ENCODE measurements at places on chromosomes 12 and 14.

- DNase-seq, result no peak
Measured at GRCh38 chr12:59087077-59087673, 166.9 kb upstream of the LRIG3 start.

DNA sequence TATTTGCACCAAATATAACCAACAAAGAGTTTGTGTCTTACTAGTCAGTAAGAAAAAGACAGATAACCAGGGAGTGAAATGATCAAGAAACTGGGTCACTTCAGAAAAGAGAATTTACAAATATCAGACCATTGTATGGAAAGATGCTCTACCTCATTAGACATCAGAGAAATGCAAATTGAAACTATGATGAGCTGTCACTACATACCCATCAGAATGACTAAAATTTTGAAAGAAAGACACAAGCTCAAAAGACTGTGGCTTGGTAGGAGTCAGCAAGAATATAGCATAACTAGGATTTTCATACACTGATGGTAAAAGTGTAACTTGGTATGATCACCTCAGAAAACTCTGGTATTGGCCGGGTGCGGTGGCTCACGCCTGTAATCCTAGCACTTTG lies 247.2 kb downstream of the BMP4 start:
- DNase-seq, result no peak

DNA sequence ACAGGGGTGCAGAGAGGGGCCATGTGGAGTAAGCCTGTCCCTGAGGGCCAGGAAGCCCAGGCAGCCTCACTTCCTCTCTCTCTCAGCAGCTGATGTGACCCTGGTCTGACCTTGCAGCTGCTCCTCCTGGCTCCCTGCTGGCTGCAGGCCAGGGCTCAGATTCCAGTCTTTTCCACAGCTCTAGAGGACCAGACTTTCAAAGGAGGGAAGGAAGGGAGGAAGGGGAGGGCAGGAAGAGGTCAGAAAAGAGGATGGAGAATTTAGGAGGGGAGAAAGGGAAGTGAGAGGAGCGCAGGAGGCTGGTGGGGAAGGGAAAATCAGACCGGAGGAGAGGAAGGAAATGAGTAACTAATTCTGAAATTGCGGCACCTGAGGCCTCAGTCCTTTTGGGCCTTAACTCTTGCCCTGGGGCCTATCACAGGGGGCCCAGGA lies 40.9 kb upstream of the VASH1 start:
- no peak for DNase-seq

DNA sequence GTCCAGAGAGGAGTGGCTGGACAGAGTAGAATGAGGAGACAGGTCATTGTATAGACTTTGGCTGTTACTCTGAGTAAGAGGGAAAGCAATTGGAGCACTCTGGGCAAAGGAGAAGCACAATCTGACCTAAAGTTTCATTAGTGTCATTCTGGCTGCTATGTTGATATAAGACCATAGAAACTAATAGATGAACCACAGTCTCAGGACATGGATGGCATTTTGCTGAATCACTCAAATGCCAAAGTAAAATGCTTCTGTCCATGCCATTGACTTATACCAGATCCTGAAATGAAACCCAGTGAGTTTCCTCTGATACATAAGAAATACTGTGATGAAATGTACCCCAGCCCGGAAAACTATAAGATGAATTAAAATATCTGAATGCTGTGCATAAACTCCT lies 65.8 kb upstream of the COCH start:
- DNase-seq, result no peak

- no peak for DNase-seq
Measured at GRCh38 chr14:102280376-102280962, 24.5 kb downstream of the MOK start.

GRCh38 chr12:53980104-53980801 lies 4.7 kb upstream of the HOXC10 start:
- DNase-seq, result no peak

- peak; percentile 23 for DNase-seq
Measured at GRCh38 chr14:50666772-50667683, 1.1 kb downstream of the SAV1 start.

GRCh38 chr14:65084554-65085505 lies 17.5 kb downstream of the MAX start:
- DNase-seq, result no peak

- DNase-seq, result no peak
Measured at GRCh38 chr12:79983492-79983891, 48.6 kb upstream of the PPP1R12A start.

DNA sequence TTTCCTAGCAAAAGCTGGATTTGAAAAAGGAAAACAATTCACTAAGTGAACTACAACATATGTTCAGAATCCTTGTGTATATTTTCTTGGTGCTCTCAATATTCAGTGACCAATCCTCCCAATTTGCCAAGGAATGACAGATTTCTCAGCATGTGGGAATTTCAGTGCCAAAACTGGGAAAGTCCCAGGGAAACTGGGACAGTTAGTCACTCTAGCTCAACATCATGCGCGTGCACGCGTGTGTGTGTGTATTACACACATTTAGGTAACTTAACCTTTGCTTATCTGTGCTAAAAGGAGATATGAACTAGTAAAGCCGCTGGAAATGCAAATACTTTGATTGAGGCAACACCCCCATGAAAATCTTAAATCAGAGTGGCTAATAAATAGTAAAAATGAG lies 26.1 kb upstream of the SLC6A13 start:
- DNase-seq, result no peak

DNA sequence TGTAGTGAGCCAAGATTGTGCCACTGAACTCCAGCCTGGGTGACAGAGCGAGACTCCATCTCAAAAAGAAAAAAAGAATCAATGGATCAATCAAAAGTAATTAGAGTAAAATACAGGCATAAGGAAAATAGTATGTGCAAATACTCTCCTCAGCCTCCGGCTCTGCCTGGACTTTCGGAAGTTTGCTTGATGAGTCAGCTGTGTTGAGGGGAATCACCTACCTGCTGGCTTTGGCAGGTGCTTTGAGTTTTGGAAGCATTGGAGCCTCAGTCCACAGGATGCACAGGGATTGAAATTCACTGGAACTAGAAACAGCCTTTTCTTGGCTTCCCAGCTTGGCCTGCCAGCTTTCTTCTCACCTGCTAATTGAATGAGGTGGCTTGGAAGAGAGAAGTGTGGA lies 268.2 kb downstream of the PCNX1 start:
- DNase-seq, result no peak

- no peak for DNase-seq
Measured at GRCh38 chr12:992647-993046, 1.6 kb downstream of the ERC1 start.

DNA sequence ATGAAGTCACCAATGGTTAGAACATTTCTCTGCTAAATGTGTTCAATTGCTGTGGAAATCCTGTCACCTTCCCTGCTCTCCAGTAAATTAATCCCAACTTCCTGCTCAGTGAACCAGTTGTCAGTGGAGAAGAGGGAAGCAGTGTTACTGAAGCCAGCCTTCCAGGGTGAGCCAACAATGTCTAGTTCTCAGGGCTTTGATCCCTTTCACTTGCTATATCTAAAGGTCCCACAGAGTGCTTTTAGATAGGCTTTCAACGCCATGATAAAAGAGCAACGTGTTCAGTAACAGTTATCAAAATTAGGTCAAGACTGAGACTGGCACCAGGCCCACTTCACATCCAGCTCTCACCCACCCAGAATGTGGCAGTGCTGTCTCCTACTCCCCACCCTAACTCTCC lies 139.7 kb downstream of the KCNH5 start:
- DNase-seq, result no peak

- DNase-seq, result no peak
Measured at GRCh38 chr14:64948612-64949210, 6.2 kb upstream of the GPX2 start.

GRCh38 chr12:2651068-2651965 lies 143.5 kb upstream of the FKBP4 start:
- no peak for DNase-seq

DNA sequence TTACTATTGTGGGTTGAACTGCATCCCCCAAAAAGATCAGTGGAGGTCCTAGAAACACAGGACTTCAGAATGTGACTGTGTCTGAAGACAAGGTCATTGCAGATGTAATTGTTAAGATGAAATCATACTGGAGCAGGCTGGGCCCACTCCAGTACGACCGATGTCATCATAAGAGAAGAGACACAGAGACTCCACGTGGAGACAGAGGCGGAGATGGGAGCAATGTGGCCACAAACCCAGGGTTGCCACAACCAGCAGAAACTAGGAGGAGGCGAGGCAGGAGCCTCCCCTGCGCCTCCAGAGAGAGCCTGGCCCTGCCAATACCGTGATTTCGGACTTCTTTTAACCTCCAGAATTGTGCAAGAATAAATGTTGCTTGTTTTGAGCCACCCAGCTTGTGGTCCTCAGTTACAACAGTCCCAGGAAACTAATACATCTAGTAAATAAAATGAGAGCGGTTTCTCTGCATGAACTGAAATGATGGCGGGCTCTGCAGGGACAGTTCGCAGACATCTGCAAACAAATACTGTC lies 25.7 kb upstream of the FZD10 start:
- DNase-seq, result no peak

DNA sequence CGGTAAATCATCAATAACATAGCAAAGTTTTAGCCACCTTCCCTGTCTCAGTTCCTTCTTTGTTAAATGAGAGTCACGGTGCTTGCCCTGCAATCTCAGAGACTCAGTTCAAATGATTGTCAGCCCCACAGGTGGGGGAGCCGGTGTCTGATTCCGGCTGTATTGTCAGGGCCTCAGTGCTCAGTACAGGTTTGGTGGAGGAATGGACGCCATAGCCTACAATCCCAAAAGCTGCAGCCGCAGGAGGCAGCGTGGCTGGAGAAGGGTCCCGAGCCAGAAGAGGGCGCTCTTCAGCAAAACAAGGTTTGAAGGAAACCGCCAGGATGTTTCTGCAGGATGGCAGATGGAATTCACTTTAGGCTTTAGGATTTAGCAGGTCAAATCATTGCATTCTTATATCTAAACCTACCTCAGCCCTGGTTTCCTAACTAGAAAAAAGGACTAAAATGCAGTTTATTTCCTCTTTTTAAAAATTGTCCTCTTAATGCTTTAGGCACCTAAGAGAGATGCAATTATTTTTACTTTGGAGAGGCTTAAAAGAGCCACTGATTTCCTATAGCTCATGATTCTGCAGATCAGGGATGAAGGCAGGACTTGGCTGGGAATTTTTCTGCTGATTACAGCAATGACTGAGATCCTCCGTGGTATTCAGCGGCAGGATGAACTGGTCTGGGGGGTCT lies 29.2 kb downstream of the FOS start:
- peak; percentile 76 for DNase-seq

GRCh38 chr14:43215524-43215923 lies 1291.6 kb downstream of the FSCB start:
- DNase-seq, result no peak

- DNase-seq, result no peak
Measured at GRCh38 chr12:123032736-123033391, 52.4 kb downstream of the ARL6IP4 start.

DNA sequence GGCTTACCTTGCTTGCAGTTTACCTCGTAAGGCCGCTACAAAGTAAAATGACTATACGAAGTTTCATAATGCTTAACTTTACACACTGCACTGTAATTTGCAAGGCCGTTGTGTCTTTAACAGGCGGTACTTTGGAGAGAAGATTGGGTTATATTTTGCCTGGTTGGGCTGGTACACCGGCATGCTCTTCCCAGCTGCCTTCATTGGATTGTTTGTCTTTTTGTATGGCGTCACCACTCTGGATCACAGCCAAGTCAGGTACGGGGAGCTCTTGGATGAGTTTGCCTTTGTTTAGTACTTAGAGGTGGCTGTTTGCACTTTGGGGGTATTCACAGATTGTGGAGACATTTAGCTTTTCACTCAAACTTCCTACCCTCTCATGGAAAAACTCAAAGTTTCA lies 167.8 kb downstream of the SLC5A8 start:
- no peak for DNase-seq

DNA sequence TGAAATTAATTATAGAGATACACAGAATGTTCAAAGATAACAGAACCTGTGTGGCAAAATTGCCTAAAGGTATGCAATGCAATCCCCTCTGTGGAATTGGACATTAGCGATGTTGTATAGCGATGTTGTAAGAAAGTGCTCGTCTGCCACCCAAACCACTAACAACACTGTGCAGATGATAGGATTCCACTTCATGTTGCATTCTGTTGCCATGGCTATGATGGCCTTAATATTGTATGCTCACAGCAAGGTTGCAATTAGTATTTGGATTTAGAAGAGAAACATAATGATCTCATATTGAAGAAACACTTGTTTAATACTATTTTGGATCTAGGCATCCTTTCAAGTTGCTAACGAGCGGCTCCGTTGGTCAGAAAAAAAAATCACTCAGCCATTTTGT lies 260.3 kb downstream of the BCAT1 start:
- DNase-seq, result no peak

DNA sequence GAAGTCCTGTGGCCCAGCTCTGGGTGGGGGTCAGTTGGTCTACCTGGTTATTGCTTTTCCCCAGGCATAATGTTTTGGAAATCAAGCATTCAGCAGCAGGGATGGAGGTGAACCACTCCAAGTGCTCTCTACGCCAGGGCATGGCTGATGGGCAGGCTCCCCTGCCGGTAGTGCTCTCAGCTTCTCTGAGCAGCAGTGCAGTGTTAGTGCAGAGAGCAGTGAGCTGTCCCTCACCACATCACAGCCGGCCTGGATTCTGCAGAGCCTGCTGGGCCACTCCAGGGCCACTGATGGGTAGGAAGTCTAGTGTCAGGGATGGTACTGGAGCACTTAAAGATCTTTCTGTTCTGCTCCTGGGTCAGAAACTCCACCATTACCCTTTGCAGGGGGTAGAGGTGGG lies 151.1 kb downstream of the CALM1 start:
- DNase-seq, result no peak
